ENCODE measurements at places on chromosomes 11 and 22. TPM values are rescaled to one million over a fixed set of nuclear protein-coding genes. Genes with fewer than 3 reads are reported as not detected.

- peak; percentile 90 for DNase-seq
These were observed 29.7 kb downstream of the ZFTA start for GRCh38 chr11:63738720-63739360.

GRCh38 chr11:119567688-119568582, 145.0 kb upstream of the THY1 start:
- DNase-seq, result peak; percentile 51

GRCh38 chr11:124294687-124295086, 19.1 kb downstream of the OR8D1 start:
- DNase-seq, result no peak

DNA sequence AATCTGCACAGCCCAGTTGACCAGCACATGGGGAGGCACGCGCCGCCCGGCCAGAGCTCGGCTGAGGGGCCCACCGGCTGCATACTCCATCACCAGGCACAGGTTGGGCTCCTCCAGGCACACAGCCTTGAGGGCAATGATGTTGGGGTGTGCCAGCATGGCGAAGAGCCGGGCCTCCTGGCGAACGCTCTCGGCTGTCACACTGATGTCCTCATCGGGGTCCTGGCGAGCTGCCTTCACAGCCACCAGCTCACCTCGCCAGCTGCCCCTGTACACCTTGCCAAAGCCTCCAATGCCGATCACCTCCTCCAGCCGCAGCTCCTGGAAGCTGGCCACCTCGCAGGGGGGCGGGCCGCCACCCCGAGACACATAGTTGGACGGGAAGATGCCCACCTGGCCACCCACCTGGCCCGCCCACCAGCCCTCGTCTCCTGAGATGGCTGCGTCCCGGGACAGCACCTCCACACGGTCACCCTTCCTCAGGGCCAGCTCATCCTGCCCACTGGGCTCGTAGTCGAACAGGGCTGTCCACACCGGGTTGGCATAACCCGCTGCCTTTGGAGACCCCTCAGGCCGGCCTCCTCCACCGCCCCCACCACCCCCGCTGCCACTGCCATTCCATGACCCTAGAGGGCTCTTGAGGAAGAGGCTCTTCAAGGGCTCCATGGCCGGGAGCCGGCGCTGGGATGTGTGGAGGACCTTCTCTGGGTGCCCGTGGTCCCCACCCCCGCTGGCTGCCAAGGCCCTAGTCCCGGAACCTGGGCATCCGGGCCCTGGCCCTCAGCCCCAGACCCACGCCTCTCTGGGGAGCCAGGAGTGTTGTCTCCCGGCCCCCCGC, 711 bp downstream of the MAP3K11 start:
- peak; percentile 69 for DNase-seq

DNA sequence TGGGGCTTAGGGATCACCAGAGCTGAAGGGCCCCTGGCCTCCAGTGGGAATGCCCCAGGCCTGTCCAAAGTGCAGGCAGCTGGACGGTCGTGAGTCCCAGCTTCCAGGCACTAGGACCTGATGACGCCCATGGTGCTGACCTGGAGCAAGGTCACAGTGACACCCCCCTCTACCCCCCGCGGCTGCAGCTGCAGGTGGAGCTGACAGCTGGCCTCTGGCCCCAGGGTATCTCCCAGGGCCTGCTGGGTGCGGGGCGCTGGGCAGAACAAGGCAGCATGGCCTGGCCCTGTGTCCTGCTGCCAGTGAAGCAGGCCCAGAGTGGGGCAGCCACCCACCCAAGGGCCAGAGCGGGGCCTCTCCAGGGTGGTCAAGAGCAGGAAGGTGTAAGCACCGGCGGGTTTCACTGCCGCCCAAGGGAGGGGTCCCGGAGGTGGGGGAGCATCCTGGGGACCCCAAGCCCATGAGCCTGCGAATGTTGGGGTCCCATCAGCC, 553 bp upstream of the TCIRG1 start:
- peak; percentile 66 for DNase-seq

DNA sequence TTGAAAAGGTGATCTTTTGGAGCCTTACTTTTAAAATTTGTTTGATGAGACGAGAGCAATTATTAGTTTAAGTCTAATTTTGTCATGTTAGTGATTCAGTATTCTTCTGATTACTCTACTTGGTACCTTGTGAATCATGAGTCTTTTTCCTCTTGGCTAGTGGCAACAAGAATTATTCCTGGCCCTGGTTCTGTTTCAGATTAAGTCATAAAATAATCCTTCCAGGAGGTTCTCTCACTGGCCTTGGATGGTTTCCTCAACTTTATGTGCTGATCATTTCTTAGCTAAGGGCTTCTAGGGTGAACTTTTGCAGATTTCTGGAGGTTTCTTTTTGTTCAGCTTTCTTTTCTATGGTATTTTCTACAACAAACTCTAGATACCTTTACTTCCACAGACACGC, 741.8 kb upstream of the LUZP2 start:
- DNase-seq, result no peak

- no peak for DNase-seq
These were observed 119.8 kb downstream of the PKNOX2 start for GRCh38 chr11:125284245-125284850.

DNA sequence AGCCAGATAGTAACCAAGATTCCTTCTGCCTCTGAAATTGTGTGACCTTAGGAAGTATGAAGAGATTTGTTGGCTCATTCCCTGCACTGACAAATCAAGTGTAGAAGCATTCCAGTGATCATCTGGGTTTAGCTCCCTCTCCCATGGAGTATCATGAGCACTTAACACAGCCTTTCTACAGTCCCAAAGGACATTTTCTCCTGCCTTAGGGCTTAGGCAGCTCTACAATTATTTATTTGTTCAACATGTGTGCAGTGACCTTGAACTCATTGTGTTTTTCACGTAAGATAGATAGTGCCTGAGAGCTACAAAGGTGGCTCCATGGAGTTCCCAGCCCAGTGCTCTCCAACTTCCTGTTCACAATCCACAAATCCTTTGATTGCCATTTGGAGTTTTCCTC, 94.8 kb upstream of the FAT3 start:
- no peak for DNase-seq

- DNase-seq, result peak; percentile 5
These were observed 940.0 kb downstream of the BRD1 start for GRCh38 chr22:48887394-48888332.

- no peak for DNase-seq
These were observed 1395.9 kb downstream of the FAM181B start for GRCh38 chr11:81337756-81338155.

GRCh38 chr11:117805045-117805444, 8.0 kb upstream of the DSCAML1 start:
- no peak for DNase-seq

GRCh38 chr22:27719535-27720227, 81.9 kb downstream of the MN1 start:
- peak; percentile 76 for DNase-seq

DNA sequence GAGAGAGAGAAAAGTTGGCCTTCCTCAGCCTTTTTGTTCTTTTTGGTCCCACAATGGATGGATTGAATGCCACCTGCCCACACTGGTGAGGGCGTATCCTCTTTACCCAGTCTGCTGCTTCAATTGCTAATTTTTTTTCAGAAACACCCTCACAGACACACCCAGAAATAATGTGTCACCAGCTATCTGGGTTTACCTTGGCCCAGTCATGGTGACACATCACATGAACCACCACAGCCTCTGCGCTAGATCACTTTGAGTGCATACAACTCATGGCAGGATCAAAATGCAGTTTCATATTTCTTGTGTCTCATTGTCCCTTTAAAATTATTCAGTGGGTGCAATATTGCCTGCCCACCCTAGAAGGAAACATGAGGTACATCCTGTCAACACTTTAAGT, 63.3 kb downstream of the ADAMTS15 start:
- DNase-seq, result no peak

DNA sequence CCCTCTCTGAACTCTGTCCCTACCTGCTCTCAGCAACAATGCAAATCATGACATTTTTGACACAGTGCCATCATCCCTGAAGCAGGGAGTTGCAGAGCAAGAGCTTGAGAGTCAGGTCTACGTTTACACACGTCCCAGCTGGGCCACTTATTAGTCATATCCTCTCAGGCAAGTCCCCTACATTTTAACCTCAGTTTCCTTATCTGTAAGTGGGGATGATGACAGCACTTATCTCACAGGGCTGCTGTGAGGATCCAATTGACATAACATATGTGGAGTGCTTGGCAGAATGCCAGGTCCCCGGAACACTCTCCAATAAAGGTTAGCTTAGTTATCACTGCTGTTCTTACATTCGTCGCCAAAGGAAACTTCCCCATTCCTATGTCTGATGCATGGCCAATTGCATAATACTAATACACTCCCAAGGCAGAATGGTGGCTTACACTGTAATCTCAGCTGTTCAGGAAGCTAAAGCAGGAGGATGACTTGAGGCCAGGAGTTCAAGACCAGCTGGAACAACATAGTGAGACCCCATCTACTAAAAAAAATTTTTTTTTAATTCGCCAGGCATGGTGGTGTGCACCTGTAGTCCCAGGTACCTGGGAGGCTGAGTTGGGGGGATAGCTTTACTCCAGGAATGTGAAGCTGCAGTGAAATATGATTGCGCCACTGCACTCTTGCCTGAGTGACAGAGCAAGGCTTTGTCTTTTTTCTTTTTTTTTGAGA, 16.6 kb downstream of the ASCC2 start:
- no peak for DNase-seq

GRCh38 chr22:35860837-35861236, 143.2 kb downstream of the APOL5 start:
- DNase-seq, result no peak

- DNase-seq, result no peak
These were observed 69.9 kb upstream of the WNT11 start for GRCh38 chr11:76276046-76276780.

GRCh38 chr11:95266751-95267374, 35.9 kb upstream of the SESN3 start:
- no peak for DNase-seq

DNA sequence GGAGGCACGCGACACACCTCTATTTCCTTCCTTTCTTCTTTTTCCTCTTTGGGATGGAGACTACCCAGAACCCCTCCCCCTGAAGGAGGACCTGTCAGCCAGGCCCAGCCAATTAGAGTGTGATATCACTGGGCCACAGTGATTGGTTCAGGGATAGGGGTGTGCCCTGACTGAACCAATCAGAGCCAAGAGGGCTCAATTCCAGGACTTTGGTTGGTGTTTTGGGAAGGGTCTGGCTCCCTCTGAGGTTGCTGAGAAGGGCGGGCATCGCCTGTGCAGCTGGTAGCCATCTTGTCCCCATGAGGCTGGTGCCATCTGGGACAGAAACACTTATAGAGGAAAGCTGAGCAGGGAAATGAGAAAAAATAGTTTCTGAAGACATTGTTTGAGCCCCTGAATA, 71.4 kb downstream of the CHST1 start:
- peak; percentile 58 for DNase-seq

- no peak for DNase-seq
These were observed 111.8 kb downstream of the MICAL2 start for GRCh38 chr11:12222055-12222792.

DNA sequence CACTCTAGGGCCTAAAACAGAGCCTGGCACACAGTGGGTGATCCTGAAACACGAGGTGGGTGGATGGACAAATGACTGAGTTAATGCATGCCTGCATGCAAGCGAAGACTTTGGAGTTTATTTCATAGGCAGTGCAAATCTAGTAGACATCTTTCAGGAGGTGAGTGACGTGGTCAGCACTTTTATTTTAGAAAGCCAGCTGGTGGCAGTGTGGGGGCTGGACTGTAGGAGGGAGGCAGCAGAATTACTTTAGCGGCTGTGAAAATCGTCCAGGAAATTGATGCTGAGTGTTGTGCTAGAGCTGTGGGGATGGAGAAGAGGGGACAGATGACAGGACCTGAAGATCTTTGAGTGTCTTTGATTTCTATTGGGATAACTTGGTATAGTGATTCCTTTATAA, 47.1 kb downstream of the BMAL1 start:
- DNase-seq, result no peak

GRCh38 chr11:15178214-15178613, 63.5 kb downstream of the INSC start:
- DNase-seq, result no peak

GRCh38 chr11:12893787-12894672, 115.1 kb upstream of the RASSF10 start:
- peak; percentile 90 for DNase-seq

DNA sequence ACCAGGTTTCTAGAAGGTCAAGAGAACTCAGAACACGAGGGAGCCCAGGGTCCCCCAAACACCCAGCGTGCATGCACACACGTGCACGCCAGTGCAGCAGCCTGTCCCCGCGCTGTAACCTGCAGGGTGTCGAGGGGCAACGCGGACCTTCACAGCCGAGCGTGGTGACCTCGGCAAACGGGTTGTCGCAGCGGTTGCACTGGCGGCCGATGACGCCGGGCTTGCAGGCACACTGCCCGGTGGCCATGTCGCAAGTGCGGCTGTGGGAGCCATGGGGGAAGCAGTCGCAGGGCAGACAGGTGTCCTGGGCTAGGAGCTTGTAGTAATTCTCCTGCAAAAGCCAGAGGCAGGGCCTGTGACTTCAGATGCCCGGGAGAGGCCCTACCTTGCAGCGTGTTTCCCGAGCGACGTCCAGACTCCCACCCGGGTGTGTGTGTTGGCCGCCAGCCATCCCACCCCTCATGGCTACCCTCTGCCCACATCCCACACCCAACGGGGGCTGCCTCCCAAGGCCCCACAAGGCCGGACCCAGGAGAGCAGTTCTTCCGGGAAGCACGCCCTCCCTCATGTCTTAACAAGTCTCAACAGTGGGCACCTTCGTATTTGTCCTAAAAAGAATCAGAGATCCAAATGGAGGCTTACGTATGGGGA, 56.1 kb downstream of the TRMU start:
- no peak for DNase-seq

- DNase-seq, result no peak
These were observed 68.6 kb upstream of the SORL1-AS1 start for GRCh38 chr11:121521145-121522042.

GRCh38 chr22:36208162-36208765, 6.7 kb upstream of the APOL4 start:
- no peak for DNase-seq

TRIOBP gene
- 82.2 TPM for total RNA-seq

NDUFV1 gene
- 134 TPM for total RNA-seq

IGSF9B gene
- total RNA-seq, result 23.0 TPM

UCP3 gene
- total RNA-seq, result 3.5 TPM

CD3D gene
- total RNA-seq, result not detected

MS4A15 gene
- total RNA-seq, result not detected

KLHL35 gene
- 0.48 TPM for total RNA-seq

HINFP gene
- 35.5 TPM for total RNA-seq

TRIM66 gene
- 3.4 TPM for total RNA-seq

DUSP8 gene
- 4.7 TPM for total RNA-seq

KBTBD3 gene
- total RNA-seq, result 4.5 TPM

Measured in endodermal cell (in vitro differentiated cells).